ENCODE measurements at places on chromosomes 1 and 21.

GRCh38 chr21:32437729-32438128 is 25.2 kb downstream of the EVA1C start:
- DNase-seq: no peak

- DNase-seq: no peak
These were observed 259.9 kb downstream of the FAF1 start for GRCh38 chr1:50700214-50700613.

- DNase-seq: no peak
These were observed 134.7 kb downstream of the KAZN start for GRCh38 chr1:14733048-14733778.

DNA sequence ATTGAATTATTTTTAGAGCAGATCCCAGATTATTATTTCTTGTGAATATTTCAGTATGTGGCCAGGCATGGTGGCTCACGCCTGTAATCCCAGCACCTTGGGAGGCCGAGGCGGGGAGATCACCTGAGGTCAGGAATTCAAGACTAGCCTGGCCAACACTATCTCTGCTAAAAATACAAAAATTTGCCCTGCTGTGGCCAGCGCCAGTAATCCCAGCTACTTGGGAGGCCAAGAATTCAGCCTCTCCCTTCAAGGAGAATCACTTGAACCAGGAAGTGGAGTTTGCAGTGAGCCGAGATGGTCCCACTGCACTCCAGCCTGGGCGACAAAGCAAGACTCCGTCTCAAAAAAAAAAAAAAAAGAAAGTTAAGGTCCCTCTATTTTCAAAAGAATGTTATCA is 4.3 kb downstream of the OSBPL9 start:
- DNase-seq: no peak

GRCh38 chr1:29851691-29852090 is 615.4 kb downstream of the PTPRU start:
- no peak for DNase-seq

DNA sequence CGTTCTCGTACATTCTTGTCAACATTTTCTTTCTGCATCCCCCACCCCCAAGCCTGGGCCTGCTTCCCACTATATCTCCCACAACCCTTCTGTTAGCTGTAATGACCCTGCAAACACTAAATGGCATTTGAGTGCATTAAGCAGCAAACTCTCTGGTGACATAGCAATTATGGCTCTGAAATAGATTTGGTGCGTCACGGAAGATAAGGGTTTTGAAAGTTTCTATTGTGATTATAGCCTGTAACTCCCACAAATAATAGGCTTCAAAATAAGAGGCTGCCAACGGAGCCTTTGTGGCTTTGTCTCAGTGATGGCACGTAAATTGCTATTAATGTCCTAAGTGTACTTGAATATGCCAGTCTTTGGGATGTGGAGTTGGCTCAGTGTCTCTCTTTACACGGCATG is 277.6 kb downstream of the PBX1 start:
- no peak for DNase-seq
